ENCODE measurements at places on chromosomes 11 and 22. TPM values are rescaled to one million over a fixed set of nuclear protein-coding genes. Genes with fewer than 3 reads are reported as not detected.

- DNase-seq: no peak
Measured at GRCh38 chr22:37044634-37045625, 6.6 kb upstream of the KCTD17 start.

DNA sequence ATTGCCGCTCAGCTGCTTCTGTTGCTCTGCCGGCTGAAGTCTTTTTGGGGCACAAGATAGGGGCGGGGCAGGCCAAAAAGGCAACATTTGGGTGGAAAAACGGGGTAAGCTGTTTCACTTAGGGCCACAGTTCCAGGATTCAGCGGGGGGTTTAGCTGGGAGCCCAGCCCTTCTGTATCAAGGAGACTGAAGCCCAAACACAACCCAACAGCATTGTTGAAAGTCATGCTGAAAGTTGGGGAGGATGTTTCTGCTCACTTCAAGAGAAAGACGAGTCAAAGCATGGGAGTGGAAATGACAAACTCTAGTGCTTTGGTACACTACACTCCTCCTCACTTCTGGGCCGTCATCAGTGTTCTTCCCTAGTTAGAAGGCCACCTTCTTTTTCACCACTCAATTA lies 56.1 kb upstream of the GNAZ start:
- no peak for DNase-seq

- no peak for DNase-seq
Measured at GRCh38 chr11:97894978-97895377, 1125.8 kb upstream of the CNTN5 start.

GRCh38 chr22:42066126-42066761 lies 4.4 kb downstream of the NAGA start:
- no peak for DNase-seq

DNA sequence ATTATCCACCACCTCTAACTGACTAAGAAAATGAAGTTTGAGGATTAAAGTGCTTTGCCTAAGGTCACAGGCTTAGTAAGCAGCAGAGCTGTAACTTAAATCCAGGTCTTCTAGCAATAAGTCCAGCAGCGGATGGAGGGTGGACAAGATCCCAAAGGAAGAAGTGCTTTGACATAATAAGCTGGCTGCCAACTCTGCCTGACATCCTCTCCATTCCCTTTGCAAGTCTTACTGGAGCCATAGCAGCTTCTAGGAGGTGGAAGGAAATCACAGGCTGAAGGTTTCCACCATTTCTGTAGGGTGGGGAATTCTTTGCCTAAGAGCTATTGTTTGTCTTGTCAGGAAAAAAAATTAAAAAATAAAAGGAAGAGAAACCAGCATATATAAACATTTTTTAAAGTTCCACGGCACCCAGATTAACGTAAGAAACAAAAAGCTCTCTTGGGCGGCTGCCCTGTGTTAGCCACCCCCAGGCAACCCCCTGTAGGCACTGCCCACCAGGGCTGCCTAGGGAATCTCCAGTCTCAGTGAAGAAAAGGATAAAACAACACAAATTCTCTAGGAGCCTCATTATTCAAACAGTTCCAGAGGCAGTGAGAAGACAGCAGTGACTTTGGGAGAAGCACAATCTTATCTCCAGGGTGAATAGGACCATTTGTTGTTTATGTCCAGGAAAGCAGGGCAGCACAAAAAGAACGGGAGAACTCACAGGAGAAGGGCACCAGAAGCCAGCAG lies 380.8 kb upstream of the CADM1 start:
- no peak for DNase-seq

GRCh38 chr11:60813324-60813723 lies 28.2 kb downstream of the MS4A10 start:
- DNase-seq: no peak

- peak; percentile 33 for DNase-seq
Measured at GRCh38 chr11:133134314-133135173, 397.8 kb downstream of the OPCML start.

- DNase-seq: no peak
Measured at GRCh38 chr22:48299801-48300200, 1527.9 kb downstream of the BRD1 start.

GRCh38 chr11:86403458-86403857 lies 28.8 kb downstream of the CCDC81 start:
- DNase-seq: no peak

DNA sequence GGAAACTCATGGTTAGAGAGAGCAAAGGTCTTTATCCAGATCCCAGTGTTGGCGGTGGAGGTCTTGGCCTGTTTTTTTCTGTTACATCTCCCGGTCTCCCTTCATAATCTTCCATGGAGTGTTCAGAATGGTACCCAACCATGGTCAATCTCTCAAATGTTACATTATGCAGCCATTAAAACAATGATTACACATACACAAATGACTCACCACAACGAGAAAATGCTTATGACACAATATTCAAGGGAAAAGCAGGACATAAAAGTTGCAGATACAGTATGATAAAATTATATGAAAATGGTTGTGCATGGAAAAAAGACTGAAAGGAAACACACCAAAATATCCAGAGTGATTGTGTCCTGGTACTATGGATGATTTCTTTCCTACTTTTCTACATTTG lies 17.8 kb upstream of the CSNK1E start:
- no peak for DNase-seq

GRCh38 chr22:23498811-23499798 lies 81.0 kb downstream of the IGLL1 start:
- DNase-seq: no peak

GRCh38 chr22:38762551-38762983 lies 6.8 kb upstream of the SUN2 start:
- DNase-seq: no peak

DNA sequence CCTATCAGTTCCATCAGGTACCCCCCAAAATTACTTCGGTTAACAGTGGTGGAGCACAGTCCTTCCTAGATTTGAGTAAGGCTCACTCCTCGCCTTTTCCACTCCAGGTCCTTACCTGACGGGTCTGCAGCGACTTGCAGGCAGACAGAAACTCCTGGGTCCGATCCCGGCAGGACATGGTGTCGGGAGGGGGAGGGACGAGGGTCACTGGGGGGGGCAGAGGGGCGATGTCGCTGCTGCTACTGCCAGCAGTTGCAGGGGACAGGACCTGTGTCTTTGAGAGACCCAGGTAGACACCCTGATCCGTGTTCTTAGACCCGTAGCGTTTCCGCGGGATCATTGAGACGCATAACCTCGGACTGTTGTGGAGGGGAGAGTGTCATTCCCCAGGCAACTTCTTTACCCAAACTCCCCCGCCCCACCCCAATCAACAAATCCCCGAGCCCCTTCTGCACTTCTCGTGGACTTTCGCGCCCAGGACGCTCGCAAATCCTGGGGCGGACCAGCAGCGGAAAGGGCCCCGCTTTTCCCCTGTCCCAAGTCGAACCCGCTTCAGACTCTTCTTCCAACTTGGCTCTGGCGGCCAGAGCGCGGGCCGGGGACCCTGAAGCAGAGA lies 839 bp downstream of the STX5 start:
- peak; percentile 4 for DNase-seq

DNA sequence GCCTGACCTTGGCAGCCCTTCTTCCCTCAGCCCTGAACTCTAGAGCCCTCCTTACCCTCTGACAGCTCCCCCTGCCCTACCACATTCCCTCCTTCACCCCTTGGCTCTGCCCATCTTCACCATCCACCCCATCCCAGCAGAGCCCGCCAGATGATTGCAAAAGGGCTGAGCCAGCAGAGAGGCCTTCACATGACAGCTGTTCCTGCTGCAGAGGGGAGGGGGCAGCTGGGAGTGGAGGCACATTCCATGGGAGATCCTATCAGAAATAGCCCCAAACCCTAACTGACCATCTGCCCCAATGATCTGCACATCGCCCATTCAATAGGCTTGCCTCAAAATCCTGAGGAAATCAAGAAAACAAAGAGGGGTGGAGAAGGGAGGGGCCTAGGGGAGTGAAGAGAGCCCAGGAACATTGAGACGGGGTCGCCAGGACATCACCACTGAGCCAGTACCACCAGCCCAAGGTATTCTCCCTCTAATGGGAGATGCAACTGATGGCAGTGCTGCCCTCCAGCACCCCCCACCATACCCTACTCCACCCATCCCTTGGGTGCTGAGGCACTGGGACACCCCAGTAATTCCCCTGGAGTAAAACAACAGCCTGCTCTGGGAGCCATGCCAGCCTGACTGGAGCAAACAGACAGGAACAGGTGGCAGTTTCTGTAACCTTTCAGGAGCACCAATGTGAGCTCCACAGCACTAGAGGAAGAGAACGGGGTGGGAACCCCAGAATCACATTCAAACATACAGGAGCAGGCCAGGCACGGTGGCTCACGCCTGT lies 8.0 kb upstream of the AHNAK start:
- DNase-seq: peak; percentile 60

- DNase-seq: peak; percentile 20
Measured at GRCh38 chr11:74577624-74578396, 14.6 kb upstream of the POLD3 start.

- no peak for DNase-seq
Measured at GRCh38 chr22:38066381-38067027, 9.3 kb downstream of the PICK1 start.

- no peak for DNase-seq
Measured at GRCh38 chr11:11582011-11582701, 39.6 kb downstream of the GALNT18 start.

DNA sequence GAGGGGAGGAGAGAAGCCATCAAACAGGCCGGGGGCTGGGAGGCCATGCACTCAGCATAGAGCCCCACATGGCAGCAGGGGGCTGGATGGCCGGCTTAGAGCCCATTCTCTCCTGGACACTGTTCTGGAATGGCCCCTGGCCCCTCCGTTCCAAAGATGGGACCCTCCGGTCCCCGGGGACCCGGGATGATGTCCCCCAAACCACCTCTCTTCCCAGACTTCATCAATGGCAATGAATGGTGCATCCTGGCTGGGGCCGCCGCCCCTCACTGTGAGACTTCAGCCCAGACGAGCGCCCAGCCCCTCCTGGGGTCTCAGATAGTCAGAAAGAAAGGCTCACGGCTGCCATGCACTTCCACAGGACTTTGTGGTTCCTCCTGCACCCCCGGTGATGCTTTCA lies 13.8 kb upstream of the RTN4R start:
- no peak for DNase-seq

- no peak for DNase-seq
Measured at GRCh38 chr11:43589601-43590250, 90.8 kb upstream of the HSD17B12 start.

DNA sequence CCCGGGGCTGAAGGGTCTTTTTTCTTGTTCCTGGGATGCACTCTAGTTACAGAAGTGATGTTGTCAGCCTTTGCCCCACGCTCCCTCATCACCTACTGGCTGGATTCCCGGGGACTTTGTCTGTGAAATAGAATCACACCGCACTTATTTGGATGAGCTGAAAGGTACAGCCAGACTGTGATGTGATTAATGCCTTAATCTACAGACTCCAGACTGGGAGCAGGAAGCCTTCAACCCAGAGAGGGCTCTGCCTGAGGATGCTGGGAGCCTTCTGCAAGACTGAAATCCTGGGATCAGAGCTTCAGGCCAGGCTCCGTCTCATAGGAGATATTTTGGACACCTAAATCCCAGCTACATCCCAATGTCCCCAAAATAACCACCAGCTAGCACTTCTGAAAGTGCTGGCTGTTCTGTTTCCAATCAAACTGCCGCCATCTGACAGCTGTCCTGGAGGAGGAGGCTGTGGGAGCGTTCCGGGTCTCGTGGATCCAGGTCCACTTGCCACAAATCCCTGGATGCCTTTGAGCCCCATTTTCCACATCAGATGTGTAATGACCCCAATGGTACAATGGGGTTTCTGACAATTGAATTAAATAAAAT lies 688.5 kb downstream of the TBC1D22A start:
- DNase-seq: no peak

GRCh38 chr22:35484651-35485556 lies 55.7 kb upstream of the RASD2 start:
- DNase-seq: no peak

DNA sequence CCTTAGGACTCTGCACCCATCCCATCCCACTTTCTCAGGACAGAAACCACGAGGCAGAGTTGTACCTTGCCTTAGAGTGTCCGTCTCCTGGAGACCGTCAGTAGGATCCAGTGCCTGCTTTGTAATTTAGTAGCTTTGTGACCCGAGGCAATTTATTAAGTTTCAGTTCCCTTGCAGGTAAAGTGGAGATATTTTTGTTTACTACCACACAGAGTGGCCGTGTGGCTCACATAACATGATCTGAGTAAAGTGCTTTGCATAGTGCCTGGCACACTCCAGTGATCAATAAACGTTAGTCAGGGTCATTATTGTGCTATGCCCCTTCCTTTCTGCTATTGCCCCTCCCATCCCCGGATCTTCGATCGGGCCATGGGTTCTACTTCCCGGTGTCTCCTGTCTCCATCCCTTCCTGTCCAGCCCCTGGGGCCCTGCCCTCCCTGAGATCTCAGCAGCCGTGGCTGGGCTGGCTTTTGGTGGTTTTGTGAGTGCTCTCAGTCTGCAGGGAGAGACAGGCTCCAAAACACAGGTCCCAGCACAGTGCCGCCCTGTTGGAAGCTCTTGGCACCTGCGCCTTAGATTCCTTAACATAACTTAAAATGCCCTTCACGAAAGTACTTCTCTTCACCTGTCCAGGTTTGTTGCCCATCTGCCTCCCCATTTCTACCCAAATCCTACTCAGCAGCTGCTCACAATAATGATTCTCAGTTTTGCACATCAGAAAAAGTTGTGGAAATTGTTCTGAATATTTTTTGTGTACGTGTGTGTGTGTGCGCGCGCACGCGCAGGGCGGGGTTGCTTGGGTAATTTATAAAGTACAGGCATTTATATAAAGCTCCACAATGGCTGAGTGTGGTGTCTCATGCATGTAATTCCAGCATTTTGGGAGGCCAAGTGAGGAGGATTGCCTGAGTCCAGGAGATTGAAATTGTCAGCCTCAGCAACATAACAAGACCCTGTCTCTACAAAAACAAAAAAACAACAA lies 753.7 kb downstream of the NTM start:
- no peak for DNase-seq

DNA sequence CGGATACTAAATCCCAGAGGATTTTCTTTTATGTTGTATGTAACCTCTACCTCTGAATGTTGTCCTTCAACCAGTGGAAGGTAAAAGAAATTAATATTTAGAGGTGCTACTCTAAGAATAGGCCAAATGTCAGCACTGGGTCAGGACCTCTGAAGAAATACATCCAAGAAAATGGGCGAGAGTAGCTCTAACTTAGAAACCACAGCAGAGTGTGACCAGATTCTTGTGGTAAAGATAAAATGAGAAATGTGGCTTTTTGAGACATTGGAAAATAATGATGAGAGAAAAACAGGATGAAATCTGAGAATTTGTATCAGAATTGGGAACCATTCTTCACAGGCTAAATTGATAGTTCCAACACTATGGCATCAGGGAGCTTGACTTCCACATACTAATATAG lies 63.5 kb downstream of the CSTPP1 start:
- no peak for DNase-seq

- DNase-seq: peak; percentile 78
Measured at GRCh38 chr11:59267196-59267595, 54.5 kb upstream of the MPEG1 start.

SHANK2 gene
- total RNA-seq: 0.49 TPM

APOL5 gene
- not detected for total RNA-seq

SCN4B gene
- total RNA-seq: 0.35 TPM

MED15 gene
- 17.2 TPM for total RNA-seq

TUB gene
- 19.2 TPM for total RNA-seq

Measured in MG63 (cell line).